BJ (cell line): ENCODE measurements at places on chromosomes 13 and 19.

DNA sequence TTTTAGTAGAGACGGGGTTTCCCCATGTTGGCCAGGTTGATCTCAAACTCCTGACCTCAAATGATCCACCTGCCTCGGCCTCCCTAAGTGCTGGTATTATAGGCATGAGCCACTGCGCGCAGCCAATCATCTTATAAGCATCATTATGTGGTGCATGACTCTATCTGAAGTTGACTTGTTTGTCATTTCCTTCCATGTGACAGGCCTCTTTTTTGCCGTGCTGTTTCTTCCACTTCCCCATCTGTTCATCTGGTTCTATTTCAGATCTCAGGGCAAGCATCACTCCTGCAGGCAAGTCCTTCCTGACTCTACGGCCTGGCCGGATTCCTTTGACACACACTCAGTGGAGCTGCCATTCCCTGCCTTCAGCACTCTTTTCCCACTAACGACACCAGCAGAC lies 15.2 kb downstream of the COL5A3 start:
- DNase-seq: no peak

- DNase-seq: no peak
These were observed 470.2 kb downstream of the PCDH9 start for GRCh38 chr13:66759919-66760318.

GRCh38 chr13:44040818-44041100 lies 161.1 kb downstream of the LACC1 start:
- DNase-seq: no peak

DNA sequence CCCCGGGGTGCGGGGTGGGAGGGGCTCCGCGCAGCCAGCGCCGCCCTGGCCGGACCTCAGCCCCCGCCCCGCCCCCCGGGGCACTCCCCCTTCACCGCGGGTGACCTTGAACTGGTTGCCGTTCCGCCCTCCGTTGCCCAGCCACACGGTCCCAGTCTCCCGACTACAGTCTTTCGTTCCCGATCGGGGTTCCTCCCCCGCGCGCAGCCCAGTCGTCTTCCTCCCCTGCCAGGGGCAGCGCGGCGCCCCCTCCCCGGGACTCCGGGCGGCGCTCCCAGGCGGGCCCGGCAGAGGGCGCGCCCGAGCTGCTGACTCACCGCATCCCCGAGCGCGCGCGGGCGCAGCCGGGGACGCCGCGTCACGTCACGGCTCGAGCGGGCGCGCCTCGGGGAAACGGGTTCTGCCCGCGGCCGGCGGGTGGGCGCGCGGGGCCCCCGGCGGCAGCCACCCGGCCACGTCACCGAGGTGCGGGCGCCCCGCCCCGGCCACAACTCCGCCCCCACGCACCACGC lies 459 bp downstream of the MIDN start:
- no peak for DNase-seq

DNA sequence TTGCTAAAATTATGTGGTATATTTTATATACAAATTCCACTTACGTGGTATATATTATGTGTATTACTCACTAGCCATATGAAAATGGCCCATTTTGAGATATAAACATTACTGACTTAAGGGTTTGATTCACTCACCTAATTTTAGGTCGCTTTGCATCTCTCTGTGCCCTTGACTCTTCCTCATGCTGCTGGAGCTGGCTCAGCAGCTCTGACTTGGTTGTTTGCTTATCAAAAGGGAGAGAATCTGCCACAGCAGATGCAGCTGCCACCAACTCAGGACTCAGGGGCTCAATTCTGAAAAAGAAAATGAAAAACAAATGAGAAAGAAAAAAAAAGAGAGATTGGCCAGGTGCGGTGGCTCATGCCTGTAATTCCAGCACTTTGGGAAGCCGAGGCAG lies 12.2 kb downstream of the MRPS31 start:
- DNase-seq: no peak

GRCh38 chr19:33813391-33814101 lies 16.9 kb downstream of the KCTD15 start:
- no peak for DNase-seq

- no peak for DNase-seq
These were observed 15.0 kb downstream of the MRPS12 start for GRCh38 chr19:38945562-38946228.

DNA sequence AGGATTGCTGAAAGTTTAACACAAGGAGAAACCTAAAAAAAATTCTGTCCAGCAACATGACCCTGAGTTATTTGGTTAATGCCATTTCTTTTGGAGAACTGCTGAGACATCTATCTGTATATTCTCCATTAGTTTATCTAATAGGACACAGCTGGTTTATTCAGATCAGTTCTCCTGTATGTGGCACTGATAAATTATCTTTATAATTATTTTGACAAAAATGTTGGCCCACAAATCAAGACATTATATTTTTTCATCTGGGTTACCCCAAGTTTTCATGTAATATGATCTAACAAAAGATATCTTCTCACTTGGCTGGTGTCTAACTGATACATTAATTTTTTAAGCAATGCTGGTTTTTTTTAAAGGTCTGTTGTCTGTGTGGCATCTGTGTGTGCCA lies 231.4 kb downstream of the KLF12 start:
- no peak for DNase-seq

DNA sequence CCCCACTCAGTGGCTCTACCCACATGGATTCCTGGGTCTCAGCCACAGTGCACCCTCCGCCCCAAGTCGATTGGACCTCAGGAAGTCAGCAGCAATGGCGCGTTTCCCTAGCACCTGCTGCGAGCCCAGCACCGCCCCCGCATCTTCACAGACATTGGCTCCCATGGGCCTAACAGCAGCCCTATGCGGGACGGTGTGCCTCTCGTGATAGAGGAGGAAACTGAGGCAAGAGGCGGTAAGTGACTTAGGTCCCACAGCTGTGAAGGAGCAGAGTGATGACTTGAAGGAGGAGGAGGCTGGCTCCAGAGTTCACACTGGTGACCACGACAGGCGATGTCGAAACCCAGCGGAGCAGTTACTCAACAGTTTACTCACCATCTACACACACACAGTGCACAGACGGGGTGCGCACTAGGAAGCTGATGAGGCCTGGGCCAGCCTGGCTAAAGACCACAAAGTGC lies 104.5 kb upstream of the SOX1 start:
- DNase-seq: no peak

DNA sequence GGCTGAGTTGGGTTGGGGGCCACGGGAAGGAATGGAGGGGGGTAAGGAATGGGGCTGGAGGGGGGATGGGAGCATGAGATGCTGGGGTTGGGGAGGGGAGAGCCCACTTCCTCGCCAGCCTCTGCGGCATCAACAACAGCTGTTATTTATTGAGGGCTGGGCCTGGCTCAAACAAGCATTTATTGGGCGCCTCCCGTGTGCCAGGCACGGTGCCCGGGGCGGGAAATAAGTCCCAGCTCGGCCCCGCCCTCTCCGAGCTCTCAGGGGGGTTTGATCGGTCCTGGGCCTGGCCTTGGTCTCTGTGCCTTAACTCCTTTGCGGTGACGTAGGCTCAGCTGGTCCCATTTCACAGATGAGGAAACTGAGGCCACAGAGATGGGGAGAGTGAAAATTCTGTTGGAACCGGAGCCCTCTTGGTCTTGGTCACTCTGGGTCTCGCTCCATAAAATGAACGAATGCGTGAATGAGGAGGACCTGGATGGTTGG lies 919 bp upstream of the ADAMTS10 start:
- DNase-seq: no peak

- DNase-seq: no peak
These were observed 42.2 kb downstream of the CCNE1 start for GRCh38 chr19:29854033-29854432.

DNA sequence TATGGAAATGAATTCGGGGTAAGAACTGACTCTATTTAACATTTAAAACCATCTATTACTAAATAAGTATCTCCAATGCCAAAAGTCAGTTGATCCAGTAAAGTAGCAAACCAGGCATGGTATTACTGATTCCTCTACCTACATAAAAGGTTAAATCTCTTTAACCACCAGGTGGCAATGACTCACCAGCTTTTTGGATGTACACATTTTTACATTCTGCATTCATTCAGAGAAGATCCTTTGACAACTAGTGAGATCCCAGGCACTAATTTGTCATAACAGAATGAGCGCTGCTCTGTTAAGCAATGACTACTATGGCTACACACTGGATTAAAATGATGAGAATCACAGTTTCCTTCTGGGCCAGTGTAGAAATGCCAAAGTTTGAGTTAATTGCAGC lies 329.8 kb upstream of the GPC6 start:
- DNase-seq: no peak

GRCh38 chr13:26839682-26840081 lies 79.1 kb upstream of the GPR12 start:
- DNase-seq: no peak

- no peak for DNase-seq
These were observed 148.6 kb upstream of the ATXN8OS start for GRCh38 chr13:69959046-69959445.

GRCh38 chr13:34322014-34322742 lies 504.2 kb downstream of the RFC3 start:
- no peak for DNase-seq

DNA sequence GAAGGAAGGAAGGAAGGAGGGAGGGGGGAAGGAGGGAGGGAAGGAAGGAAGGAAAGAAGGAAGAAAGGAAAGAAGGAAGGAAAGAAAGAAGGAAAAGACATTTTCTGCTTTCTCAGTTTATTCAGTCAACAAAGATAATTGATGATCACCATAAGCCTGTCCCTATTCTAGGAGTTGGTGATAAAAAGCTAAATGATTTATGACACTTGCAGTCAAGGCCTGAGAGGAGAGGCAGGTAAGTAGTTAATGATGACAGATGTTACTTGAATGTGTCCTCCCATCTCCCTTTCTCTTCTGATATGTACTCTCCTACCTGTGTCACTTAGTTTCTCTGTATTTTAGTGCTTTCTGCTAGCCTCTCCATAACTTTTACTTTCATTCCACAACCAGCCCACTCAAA lies 141.3 kb downstream of the SLITRK6 start:
- DNase-seq: no peak

- no peak for DNase-seq
These were observed 136.4 kb downstream of the ZAR1L start for GRCh38 chr13:32178763-32179162.

- DNase-seq: no peak
These were observed 2.1 kb downstream of the C19orf12 start for GRCh38 chr19:29712744-29713516.

DNA sequence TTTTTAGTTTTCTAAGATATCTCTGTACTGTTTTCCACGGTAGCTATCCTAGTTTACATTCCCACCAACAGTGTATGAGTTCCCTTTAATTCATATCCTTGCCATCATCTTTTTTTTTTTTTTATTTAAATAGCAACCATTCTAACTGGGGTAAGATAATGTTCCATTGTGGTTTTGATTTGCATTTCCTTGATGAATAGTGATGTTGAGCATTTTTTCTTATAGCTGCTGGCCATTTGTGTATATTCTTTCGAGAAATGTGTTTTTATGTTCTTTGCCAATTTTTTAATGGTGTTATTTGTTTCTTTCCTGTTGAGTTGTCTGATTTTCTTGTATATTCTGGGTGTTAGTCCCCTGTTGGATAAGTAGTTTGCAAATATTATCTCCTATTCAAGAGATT lies 454.8 kb downstream of the DACH1 start:
- DNase-seq: no peak

DNA sequence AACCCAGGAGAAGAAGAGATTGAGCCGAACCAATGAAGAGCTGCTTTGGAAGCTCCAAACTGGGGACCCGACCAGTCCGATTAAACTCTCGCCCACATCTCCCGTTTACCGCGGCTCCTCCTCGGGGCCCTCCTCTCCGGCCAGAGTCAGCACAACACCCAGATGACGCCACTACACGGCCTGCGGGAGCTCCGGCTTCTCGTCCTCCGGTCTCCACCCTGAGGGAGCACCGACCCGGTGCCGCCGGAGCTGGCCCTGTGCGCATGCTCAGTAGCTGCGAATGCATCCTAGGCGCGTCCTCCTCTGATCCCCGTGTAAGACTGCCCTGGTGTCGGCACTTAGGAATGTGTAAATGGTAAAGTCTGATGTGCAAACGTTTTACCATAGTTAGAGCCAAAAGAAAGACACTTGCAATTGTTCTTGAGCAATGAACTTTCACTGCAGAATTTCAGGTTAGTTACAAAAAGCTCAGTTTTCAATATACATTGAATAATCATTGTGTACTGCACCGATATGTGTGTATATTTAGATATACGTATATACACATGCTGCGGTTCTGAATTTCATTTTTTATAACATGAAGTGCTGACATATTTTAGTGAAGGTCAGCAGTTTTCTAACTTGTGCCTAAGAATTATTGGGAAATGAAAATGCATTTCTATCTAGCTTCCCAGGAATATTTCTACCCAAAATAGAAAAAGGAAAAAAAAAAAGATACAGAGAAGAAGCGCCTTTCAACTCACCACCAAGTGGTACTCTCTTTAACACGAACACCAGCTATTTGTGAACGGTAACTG lies 92.2 kb downstream of the SLC7A1 start:
- no peak for DNase-seq

DNA sequence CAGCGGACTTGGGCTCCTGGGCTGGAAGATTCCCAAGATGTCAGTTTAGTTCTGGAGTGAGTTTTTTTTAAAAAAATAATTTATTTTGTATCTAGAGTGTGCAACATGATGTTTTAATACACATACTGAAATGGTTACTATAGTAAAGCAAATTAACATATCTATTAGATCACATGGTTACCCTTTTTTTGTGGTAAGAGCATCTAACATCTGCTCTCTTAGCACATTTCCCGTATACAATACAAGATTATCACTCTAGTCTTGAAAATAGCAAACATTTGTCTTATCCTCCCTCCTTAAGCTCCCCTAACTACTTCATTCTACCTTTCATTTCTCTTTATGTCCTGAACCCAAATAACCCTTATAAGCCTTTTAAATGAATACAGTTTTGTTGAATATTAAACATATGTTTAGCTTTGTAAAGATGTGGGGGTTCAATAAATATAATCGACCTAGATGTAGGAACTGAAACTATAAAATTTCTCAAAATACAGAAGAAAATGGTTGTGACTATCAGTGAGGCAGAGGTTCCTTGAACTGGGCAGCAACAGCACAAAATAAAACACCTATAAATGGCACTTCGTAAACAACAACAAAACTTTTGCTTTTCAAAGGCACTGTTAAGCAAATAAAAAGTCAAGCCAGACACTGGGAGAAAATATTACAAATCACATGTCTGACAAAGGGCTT lies 466.6 kb downstream of the FGF9 start:
- no peak for DNase-seq

DNA sequence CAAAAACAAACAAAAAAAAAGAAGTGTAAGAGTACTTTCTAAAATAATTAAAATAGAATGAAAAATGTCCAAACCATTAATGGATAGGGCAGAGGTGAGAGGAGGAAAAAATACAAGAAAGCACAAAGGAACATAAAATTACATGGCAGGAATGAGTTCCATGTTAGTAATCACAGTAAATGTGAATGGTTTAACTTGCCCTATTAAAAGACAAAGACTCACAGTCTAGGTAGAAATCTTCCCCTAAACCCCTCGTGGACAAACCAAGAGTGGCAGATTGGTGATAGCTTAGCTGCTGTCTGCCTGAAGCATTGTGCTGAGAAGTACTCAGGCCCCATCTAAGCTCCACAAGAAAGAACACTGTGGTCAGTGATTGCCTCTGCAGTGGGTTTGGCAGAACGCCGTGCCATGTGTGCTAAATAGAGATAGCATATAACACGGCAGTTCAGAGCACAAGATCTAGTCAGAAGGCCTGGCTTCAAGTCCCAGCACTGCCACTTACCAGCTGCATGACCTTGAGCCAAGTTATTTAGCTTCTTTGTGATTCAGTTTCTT lies 103.5 kb downstream of the DPF1 start:
- DNase-seq: no peak

- DNase-seq: no peak
These were observed 29.1 kb downstream of the CNFN start for GRCh38 chr19:42360787-42361544.

GRCh38 chr13:50670847-50671496 lies 172.5 kb downstream of the DLEU7 start:
- DNase-seq: no peak
